ENCODE measurements at places on chromosomes 6 and 20.
A peak's percentile ranks its signal among the peaks of the same experiment; 100 is the strongest.

GRCh38 chr6:30885481-30885998 lies 1.2 kb downstream of the DDR1 start:
- DNase-seq = peak; percentile 34

GRCh38 chr6:67736161-67736560 lies 898.9 kb upstream of the ADGRB3 start:
- peak; percentile 25 for DNase-seq

DNA sequence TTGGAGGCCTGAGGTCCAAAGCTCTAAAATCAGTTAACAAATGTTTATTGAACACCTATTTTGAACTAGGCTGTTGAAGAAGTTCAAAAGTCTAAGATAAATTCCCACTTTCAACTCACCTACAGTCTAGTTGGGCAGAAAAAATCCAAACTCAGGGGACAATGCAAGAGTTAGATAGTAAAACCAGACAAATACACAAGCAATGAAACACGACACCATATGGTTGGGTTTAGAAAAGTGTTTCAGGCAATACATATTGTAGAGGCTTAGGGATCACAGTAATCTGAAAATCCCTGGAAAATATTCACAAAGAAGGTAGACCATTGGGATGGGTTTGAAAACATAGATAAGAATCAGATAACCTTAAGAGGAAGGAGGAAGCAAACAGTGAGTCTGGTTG lies 1.3 kb upstream of the CARMIL1 start:
- DNase-seq = no peak

DNA sequence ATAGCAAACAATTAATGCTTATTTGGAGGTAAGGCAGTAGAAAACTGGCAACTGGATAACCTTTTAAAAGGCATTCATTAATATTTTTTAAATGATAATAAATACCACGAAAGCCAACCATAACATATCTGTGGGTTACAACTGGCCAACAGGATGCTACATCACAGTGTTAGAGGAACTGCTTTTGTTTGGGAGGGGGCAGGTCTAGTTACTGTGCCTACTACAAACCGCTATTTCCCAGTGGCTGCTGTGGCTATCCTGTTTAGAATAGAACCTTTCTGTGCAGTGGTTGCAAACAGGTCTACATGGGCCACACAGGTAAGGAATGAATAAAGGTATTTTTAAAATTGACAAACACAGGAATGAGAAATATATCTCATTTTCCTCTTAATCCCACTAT lies 976 bp downstream of the PIGT start:
- no peak for DNase-seq

DNA sequence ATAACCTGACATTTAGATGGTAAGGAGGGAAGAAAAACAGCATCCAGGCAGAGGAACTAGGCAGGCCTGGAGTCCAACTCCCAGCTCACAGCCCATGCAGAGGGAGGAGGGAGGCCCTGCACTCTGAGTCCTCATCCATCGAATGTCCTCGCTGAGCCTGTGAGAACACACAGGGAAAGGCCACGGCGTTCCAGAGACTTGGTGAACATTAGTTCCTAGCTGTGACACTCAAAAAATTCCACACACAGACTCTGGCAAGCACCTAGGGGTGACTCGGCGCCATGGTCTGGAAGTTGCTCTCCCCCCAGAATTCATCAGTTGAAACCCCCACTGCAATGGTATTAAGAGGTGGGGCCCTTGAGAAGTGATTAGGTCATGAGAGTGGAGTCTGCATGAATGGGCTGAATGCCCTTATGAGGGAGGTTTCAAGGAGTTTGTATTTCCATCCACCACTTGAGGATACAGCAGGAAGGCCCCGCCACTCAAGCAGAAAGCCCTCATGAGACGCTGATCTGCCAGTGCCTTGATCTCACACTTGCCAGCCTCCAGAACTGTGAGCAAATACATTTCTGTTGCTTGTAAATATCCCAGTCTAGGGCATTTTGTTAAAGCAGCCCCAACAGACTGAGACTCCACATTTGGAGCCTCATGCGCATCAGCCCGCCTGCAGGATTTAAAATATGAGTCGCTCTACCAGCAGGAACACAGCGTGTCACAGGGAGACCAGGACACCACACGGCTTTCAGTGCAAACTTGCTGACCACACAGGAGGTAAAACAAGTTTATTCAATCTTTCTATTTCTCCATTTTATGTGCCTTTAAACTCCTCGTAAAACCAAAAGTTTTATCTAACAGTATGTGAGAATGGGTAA lies 73.9 kb downstream of the WDR27 start:
- no peak for DNase-seq
